ENCODE measurements at places on chromosomes 5 and 9. TPM values are rescaled to one million over a fixed set of nuclear protein-coding genes. Genes with fewer than 3 reads are reported as not detected.
A peak's percentile ranks its signal among the peaks of the same experiment; 100 is the strongest.

CEP120 gene
- total RNA-seq, result 9.1 TPM

DBH gene
- 1.5 TPM for total RNA-seq

CCDC112 gene
- 5.6 TPM for total RNA-seq

- DNase-seq, result no peak
Observed at GRCh38 chr9:108766626-108767161, 89.1 kb downstream of the ACTL7B start.

DNA sequence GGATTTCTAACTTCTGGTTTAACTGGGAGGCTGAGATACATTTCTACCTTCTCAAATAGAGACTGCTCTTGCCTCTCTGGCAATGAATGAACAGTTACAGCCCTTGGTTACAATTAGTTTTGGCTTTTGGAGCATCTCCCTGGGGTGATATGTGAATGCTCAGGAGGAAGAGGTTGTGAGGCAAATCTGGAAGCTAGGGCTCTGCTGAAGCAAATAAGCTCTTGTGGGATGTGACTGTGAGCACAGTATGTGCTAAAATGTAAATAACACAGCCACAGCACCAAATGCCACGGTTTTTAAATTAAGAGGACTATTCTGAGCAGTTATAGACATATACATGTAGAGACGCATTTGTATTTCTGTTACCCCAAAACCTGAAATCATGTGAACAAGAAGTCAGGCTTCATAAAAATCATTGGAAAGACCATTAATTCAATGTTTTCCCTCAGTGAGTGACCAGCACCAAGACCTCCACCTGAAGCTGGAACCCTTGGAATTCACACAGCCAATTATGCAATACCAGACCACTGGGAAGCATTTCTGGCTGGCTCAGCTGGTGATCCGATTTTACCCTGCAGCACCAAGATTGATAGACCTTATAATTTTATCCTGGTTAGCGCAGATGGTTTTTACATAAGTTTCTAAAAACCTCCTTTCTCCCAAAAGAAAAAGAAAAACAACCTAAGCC lies 3.0 kb upstream of the SLC44A1 start:
- DNase-seq, result no peak

DNA sequence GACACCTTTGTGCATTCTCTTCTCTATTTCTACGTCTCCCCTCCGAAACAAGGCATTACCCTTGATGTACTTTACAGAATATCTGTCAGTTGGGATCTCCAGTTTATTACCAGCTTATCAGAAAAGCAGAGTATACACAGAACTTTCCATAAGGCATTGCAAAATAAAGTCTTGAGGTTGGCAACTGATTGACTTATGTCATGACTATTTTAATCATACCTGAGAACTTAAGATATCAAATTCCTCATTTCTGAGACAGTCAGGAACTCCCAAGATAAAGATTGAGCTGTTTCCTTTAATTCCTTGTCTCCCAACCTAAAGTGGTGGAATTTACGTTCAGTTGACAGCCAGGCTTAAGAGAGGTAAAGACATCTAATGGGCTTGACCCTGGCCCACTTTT lies 110.9 kb downstream of the MEF2C start:
- DNase-seq, result no peak

DNA sequence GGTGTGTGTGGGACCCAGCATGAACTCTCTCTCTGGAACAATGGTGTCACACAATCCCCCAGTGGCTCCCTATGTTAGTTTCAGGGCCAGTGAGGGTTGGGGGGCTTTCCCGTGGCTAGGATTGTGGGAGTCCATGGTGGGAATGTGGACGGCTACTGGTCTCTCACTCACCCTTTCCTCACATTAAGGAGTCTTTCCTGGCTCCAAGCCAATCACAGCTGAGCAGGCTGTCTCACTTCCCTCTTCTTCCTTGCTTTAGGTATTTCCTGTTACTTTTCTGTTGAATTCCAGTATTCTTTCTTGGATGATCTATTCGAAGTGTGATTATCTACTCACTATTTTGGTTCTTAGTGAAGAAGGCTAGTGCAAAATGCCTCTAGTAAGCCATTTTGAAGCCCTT lies 324.4 kb upstream of the MPDZ start:
- no peak for DNase-seq

GRCh38 chr5:119468286-119468685 lies 16.0 kb downstream of the HSD17B4 start:
- DNase-seq, result no peak

- no peak for DNase-seq
Observed at GRCh38 chr5:55521881-55522280, 12.9 kb downstream of the PLPP1 start.

- no peak for DNase-seq
Observed at GRCh38 chr9:117307701-117308100, 107.2 kb downstream of the ASTN2 start.

DNA sequence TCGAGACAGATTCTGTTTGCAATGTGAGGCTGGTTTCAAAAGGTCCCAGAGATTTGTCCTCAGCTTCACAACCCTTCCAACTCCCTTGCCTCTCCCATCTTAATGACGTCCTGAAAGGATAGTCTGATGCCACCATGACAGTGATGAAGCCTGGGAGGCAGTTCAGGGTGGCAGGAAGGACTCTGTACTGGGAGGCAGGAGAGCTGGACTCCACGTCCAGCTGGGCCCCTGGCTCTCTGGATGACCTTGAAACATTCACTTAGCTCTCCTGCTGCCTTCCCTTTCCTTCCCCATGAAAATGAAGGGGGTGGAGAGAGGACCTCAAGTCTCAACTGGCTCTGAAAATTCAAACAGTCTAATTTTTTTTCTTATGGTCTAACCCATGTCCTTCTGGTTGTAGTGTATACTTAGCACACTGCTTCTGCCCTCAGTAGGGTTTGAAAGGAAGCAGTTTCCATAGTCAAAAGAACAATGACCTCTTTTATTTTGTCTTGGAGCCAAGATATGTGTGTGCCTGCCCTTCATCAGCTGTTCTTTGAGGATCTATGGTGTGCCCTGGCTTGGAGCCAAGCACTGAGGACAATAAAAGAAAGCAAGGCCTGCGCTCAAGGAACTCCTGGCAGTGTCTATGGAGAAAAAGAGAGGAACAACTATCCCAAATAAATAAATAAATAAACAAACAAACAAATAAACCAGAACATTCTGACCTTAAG lies 188.3 kb downstream of the GRIA1 start:
- peak; percentile 91 for DNase-seq

DNA sequence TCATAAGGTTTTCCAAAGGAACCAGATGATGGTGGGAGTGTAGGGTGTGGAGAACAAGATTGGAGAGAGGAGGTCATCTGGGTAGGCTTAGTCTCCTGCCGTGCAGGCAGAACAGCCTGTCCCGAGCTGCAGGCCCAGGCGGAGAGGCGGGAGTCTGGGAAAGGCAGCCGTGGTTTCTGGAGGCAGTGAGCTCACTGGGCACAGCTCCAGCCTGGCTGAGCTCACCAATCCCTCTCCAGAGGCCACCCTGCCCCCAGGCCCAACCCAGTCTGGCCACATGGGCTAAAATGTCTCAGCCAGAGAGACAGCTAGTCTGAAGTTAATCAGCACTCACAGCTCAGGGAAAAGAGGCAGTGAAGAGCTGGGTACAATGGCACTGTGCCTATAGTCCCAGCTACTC lies 12.3 kb downstream of the P4HA2 start:
- DNase-seq, result peak; percentile 99

- DNase-seq, result no peak
Observed at GRCh38 chr5:133841831-133842750, 126.3 kb downstream of the C5orf15 start.
